ENCODE measurements at places on chromosomes 7 and 10.

GRCh38 chr7:20507157-20507556 lies 108.3 kb upstream of the ABCB5 start:
- no peak for DNase-seq

- peak; percentile 2 for DNase-seq
These were observed 293.7 kb downstream of the POU6F2 start for GRCh38 chr7:39271402-39271801.

GRCh38 chr10:119714484-119714816 lies 11.4 kb upstream of the INPP5F start:
- DNase-seq: no peak

- DNase-seq: no peak
These were observed 231.2 kb upstream of the STK17A start for GRCh38 chr7:43351683-43352082.

GRCh38 chr10:84552478-84552877 lies 224.1 kb downstream of the CCSER2 start:
- DNase-seq: no peak

GRCh38 chr10:62109587-62110293 lies 158.9 kb downstream of the RTKN2 start:
- DNase-seq: no peak

GRCh38 chr7:471191-471865 lies 48.3 kb downstream of the PDGFA start:
- DNase-seq: no peak

GRCh38 chr10:18142151-18142550 lies 1.9 kb downstream of the CACNB2 start:
- no peak for DNase-seq

DNA sequence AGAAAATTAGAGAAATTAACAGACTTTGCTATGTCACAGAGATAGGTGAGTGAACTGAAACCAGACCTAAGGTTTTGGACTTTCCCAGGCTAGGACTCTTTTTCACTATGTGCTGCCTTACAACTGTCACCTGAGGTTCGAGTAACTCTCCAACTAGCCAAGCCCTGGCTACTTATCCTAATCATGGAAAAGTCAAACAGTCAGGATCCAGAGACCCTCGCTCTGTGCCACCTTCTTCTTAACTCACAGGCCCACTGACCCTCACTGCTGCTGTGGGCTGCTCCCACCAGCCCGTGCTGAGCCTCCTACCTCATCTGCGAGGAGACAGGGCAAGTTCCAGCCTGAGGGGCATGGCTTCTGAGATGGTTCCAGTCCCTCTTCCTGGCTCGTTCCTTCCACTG lies 211.4 kb upstream of the KLF14 start:
- no peak for DNase-seq

DNA sequence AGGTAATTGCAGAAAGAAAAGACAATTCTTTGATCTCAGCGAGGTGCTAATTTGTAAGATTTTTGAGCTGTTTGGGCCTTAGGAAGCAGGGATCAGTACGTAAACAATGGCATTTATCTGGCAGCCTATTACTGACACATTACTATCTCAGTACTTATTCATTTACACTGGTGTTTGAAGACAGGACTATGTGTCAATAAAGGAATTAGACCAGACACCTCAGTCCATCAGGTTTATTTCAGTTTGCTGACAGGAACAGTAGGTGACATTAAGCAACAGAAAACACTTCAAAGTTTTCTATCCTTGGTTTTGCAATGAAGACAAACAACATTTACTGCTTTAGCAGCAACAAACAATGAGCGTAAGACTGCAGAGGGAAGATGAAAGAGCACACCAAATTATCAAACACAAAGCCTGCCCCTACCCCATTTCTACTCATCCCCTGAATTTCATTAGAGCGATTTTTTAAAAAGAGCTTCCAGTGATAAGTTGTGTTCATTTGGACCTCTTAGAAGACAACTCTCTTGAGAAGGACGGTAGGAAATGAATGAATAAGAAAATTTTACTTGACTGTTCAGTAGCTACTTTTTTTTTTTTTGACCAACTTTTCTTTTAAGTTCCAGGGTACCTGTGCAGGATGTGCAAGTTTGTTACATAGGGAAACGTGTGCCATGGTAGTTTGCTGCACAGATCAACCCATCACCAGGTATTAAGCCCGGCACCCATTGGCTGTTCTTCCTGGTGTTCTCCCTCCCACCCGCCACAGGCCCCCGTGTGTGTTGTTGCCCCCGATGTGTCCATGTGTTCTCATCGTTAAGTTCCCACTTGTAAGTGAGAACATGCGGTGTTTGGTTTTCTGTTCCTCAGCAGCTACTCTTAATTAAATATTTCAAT lies 138.8 kb downstream of the DKK1 start:
- peak; percentile 27 for DNase-seq

GRCh38 chr10:130361351-130362105 lies 225.3 kb downstream of the GLRX3 start:
- DNase-seq: no peak

DNA sequence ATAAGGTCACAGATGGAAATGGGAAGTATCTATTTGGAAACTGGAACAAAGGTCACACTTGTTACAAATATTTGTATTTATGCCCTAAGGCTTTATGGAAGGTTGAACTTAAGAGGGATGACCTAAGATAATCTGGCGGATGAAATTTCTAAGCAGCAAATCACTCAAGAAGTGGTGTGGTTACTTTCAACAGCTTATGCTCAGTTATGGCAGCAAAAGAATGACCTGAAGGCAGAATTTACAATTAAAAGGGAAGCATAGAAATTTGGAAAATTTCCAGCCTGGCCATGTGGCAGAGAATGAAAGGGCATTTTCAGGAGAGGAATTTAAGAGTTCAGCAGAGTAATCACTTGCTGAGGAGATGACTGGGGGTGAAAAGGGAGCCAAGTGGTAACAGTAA lies 95.8 kb upstream of the TNS3 start:
- peak; percentile 97 for DNase-seq

- peak; percentile 72 for DNase-seq
These were observed 86.8 kb downstream of the ANKRD7 start for GRCh38 chr7:118311121-118311836.

GRCh38 chr10:48292616-48293015 lies 13.9 kb upstream of the MAPK8 start:
- no peak for DNase-seq

- peak; percentile 81 for DNase-seq
These were observed 73.2 kb downstream of the CALD1 start for GRCh38 chr7:134852625-134853024.

- DNase-seq: peak; percentile 1
These were observed 239.7 kb upstream of the LRGUK start for GRCh38 chr7:133887459-133887858.

DNA sequence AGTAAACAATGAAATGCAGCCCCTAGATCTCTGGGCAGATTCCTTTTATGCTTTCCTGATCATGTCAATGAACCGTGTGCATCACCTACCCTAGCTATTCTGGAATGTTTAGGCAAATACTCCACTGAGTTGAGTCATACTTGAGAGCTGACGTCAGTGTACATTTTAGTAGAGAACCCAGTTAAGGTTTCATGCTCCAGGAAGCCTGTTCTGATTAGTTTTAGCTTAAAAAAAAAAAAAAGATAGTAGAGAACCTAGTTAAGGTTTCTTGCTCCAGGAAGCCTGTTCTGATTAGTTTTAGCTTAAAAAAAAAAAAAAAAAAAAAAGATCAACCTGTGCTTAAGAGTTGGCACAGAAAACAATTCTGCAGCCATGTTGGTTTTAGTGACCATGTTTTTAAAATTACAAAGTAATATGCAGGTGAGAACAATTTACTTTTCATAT lies 3.7 kb upstream of the MCU start:
- DNase-seq: peak; percentile 61

DNA sequence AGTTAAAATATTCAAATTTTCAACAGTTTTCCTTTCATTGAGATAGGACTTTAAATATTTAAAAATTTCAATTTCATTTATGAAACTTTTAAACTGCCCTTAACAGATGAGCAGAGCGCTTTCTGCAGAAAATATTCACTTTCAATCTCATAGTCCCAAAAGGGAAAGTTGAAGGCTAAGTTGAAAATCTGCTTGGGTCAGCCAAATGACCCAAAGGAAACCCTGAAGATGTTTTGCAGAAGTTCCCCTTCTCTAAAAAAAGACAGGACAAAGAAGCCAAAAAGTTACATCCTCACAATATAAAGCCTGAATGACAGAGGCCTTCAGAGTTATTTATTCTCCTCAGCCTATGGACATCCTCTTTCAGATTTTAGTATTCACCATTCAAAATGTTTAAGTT lies 17.6 kb upstream of the SCIN start:
- no peak for DNase-seq

GRCh38 chr7:36752026-36752711 lies 27.9 kb upstream of the AOAH start:
- DNase-seq: no peak

- DNase-seq: no peak
These were observed 105.4 kb downstream of the GRM3 start for GRCh38 chr7:86748843-86749719.

- peak; percentile 97 for DNase-seq
These were observed 93.2 kb downstream of the ZRANB1 start for GRCh38 chr10:125035136-125035535.

- DNase-seq: peak; percentile 51
These were observed 5.2 kb downstream of the PSMG3 start for GRCh38 chr7:1564603-1565022.

- DNase-seq: peak; percentile 88
These were observed 44.8 kb upstream of the GRID1 start for GRCh38 chr10:86411281-86411841.

DNA sequence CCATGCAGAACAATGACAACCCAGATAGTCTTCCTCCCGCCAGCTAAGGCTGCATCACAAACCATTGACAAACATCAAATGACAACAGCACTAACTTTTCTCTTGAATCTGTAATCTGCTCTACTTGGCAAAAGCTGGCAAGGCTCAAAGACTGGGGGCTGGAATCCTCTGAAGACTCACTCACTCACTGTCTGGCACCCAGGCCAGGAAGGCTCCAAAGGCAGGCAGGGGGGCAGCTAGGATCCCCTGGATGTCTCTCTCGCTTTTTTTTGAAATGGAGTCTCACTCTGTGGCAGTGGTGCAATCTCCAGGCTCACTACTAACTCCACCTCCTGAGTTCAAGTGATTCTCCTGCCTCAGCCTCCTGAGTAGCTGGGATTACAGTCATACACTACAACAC lies 159.7 kb upstream of the GPR26 start:
- DNase-seq: no peak

GRCh38 chr10:6328699-6329423 lies 126.1 kb downstream of the PFKFB3 start:
- DNase-seq: no peak

- DNase-seq: peak; percentile 37
These were observed 38.8 kb upstream of the GRB10 start for GRCh38 chr7:50821457-50822008.

GRCh38 chr7:156527458-156527890 lies 113.1 kb upstream of the RNF32 start:
- no peak for DNase-seq

DNA sequence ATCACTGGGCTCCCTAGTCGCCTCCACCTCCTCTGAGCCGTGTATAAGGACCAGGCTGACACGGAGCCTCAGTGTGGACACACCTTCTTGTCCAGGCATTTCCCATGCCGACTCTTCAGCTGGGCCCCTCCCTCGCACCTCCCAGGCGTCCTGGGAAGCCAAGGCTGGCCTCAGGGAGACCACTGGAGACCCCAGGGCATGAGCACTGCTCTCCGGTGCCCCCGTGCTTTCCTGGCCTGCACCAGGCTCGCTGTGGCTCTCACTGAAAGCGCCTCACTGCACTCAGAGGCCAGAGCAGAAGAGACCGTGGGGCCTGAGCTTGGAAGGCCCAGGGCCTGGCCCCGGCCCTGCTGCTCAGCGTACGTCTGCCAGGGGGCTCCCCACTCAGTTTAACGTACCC lies 31.4 kb downstream of the LRRC27 start:
- DNase-seq: no peak
